ENCODE measurements at places on chromosomes 12 and 14.

DNA sequence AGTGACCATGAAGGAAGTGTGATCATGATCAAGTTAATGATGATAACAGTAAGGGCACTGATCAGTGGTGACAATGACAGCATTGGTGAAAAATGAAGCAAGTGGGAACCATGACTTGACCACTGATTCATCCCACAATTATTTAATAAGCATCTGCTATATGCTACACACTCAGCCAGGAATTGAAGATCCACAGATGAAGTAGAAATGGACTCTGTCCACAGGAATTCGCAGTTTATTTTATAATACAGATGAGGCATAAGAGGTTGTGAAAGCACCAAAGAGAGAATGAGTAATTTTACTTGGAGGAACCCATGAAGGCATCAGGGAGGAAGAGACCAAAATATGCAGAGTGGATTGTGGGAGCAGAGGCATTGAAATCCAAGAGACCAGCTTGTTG lies 33.8 kb upstream of the SMUG1 start:
- peak; percentile 98 for DNase-seq
- H3K4me3 ChIP-seq: no peak overlapping the region
- peaks cover 21% of the 10 kb centered on the region for H3K4me1 ChIP-seq
- no peaks in the 10 kb centered on the region for H3K27me3 ChIP-seq

DNA sequence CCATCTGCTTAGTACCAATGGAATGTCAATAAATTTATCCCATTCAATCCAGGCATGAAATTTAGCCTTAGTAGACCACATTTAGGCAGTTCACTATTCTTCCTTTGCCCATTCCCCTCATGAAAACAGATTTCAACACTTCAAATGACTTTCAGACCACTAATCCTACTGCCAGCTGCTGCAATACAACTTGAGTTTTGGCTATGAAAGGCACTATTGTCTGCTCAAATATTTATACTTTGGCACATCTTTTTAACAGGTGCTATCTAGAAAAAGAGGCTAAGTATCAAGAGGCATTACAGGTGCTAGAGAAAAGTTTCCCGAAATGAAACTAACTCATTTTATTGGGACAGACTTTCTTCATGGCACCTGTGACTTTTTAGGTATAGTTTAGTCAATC lies 499.8 kb downstream of the C12orf50 start:
- no peaks in the 10 kb centered on the region for H3K27me3 ChIP-seq
- H3K36me3 ChIP-seq: no peaks in the 10 kb centered on the region
- no peak overlapping the region for H3K4me3 ChIP-seq
- no peak overlapping the region for H3K27ac ChIP-seq
- no peaks in the 10 kb centered on the region for H3K4me1 ChIP-seq

GRCh38 chr12:113844495-113845210 lies 121.5 kb downstream of the RBM19 start:
- peaks cover 6% of the 10 kb centered on the region for H3K36me3 ChIP-seq
- peaks cover 3% of the 10 kb centered on the region for H3K4me1 ChIP-seq
- no peak for DNase-seq
- no peak overlapping the region for H3K4me3 ChIP-seq

- H3K4me3 ChIP-seq: peak within 1 kb of the TSS; percentile 60
- DNase-seq: peak; percentile 73
- no peaks in the 10 kb centered on the region for H3K27me3 ChIP-seq
- H3K36me3 ChIP-seq: peaks cover 20% of the 10 kb centered on the region
- H3K4me1 ChIP-seq: peaks cover 4% of the 10 kb centered on the region
- peak within 1 kb of the TSS; percentile 61 for H3K27ac ChIP-seq
These were observed at the start of gene FKBP4 for GRCh38 chr12:2794736-2795289. TSS of gene FKBP4 (plus strand) at chr12:2794970. CDS start at chr12:2795140, 170 bp downstream.

DNA sequence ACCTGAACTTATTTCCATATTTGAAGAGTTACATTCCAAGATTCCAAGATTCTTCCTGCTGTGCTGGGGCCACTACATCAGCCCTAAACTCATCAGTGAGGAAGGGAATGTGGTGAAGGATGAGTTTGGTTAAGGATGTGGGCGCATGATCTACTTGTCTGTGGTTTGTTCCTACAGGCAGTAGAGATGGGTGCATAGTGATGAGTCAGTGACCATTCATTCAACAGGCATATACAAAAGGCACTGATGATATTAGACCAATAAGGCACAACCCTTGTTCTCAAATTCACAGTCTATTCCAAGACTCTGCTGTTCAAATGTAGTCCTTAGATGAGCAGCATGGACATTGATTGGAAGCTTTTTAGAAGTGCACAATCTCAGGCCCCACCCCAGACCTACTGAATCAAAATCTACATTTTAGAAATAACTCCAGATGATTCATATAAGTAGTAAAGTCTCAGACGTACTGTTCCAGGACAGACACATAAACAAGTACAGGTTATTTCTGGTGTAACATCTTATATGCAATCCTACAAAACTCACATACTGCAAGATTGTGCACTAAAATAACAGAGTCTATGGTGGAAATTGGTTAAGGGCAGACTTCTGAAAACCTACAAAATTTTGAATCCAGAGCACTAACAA lies 47.7 kb upstream of the MAP3K9 start:
- H3K27ac ChIP-seq: no peak overlapping the region
- no peaks in the 10 kb centered on the region for H3K36me3 ChIP-seq
- H3K4me1 ChIP-seq: peaks cover 3% of the 10 kb centered on the region
- peak; percentile 96 for DNase-seq
- H3K4me3 ChIP-seq: no peak overlapping the region
- no peaks in the 10 kb centered on the region for H3K27me3 ChIP-seq

GRCh38 chr12:3262470-3262869 lies 185.3 kb downstream of the TSPAN9 start:
- no peak overlapping the region for H3K4me3 ChIP-seq
- H3K4me1 ChIP-seq: peaks cover 5% of the 10 kb centered on the region
- DNase-seq: no peak
- H3K27me3 ChIP-seq: no peaks in the 10 kb centered on the region
- no peaks in the 10 kb centered on the region for H3K36me3 ChIP-seq
- H3K27ac ChIP-seq: no peak overlapping the region

DNA sequence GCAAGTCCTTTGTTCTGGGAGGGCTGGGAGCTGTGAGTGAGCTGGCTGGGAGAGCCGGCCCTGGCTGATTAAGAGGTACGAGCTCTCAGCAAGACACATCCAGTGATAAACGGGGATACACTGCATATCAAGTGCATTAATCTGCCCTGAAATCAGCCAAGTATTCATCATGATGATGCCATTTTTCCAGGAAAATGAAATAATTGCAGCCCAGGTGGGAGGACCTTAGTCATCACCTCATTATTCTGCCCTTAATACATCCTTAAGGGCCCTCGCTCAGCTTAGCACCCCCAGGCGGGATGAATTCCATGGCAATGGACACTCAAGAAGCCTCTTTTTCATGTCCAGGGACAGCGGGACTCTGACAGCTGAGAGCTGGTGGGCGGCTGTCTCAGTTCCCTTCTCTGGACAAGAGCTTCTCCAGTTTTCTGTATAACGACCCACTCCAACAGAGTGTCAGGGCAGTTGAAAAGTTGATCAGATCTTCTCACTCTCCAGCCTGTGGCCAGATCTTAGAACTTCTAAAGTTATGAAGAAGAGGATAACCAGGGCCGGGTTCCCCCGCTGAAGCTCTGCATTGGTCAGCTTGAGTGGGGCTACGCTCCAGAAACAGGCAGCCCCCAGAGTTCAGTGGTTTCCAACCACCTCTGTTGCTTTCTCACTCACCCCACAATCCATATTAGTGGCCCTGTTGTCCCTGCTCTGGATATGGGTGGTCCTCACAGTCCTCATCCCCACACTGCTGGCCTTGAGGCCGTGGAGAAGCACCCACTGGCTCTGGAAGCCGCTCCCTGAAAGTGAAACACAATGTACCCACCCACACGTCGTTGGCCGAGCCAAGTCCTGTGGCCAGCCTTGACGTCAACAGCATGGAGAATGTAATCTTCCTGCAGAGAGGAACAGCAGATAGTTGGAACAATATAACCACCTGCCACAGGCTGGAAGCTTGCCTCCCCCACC lies 306.2 kb upstream of the DIO3 start:
- DNase-seq: no peak
- H3K4me3 ChIP-seq: no peak overlapping the region
- H3K27me3 ChIP-seq: peaks cover 35% of the 10 kb centered on the region
- no peak overlapping the region for H3K27ac ChIP-seq
- no peaks in the 10 kb centered on the region for H3K4me1 ChIP-seq

GRCh38 chr12:121383601-121384021 lies 16.3 kb upstream of the RNF34 start:
- H3K27me3 ChIP-seq: no peaks in the 10 kb centered on the region
- no peak overlapping the region for H3K4me3 ChIP-seq
- no peak for DNase-seq
- H3K4me1 ChIP-seq: peaks cover 2% of the 10 kb centered on the region
- H3K27ac ChIP-seq: no peak overlapping the region
- H3K36me3 ChIP-seq: no peaks in the 10 kb centered on the region

All from IMR-90 (cell line).